Frontal cortex (tissue), 4 donors: ENCODE measurements at places on chromosomes 2 and 18. TPM values are rescaled to one million over a fixed set of nuclear protein-coding genes. Genes with fewer than 3 reads are reported as not detected.

DNA sequence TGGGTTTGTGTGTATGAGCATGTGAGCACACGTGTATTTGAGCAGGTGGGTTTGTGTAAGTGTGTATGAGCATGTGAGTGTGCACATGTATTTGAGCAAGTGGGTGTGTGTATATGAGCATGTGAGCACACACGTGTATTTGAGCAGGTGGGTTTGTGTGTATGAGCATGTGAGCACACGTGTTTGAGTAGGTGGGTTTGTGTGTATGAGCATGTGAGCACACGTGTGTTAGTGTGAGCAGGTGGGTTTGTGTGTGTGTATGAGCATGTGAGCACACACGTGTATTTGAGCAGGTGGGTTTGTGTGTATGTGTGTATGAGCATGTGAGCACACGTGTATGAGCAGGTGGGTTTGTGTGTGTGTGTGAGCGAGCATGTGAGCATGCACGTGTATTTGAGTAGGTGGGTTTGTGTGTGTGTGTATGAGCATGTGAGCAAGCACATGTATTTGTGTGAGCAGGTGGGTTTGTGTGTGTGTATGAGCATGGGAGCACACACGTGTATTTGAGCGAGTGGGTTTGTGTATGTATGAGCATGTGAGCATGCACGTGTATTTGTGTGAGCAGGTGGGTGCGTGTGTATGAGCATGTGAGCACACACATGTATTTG is 169.7 kb downstream of the TWIST2 start:
- no peak for DNase-seq

- no peak for DNase-seq
These were observed 93.5 kb downstream of the COX7A2L start for GRCh38 chr2:42267530-42267929.

The UGT1A4 gene
- not detected for total RNA-seq

DNA sequence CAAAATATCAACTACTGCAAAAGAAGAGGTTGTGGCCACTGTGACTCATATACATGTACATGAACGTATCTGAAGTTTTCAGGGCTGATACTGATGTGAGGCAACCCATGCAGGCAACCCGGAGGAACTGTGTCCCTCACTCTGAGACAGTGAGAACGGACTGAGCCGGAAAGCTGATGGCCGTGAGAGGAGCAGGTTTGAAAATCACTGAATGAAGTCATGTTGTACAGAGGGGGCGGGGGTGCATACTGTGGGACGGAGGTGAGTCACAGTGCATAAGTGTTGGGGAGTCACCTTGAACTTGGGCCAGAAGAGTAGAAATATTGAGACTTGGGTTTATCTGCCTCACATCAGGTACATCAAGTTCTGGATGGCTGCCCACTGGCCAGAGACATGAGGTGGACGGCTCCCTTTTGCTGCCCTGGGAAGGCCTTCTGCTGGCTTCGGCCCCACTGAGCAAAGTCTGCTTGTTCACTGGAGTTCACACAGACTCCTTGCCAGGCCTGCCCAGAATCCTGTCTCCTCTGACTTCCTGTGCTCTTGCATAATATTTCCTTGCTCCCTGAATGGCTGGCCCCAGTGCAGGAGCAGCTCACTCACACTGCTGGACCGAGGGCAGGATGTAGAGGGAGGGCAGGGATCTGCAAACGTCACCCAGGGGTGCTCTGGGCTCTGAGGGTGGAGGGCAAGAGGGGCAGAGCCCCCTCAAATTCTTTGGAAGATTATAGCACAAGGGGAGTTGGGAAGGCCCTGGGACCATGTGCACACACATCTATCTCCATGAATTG is 18.1 kb downstream of the EPAS1 start:
- no peak for DNase-seq

GRCh38 chr18:54964741-54965140 is 5.5 kb upstream of the CCDC68 start:
- DNase-seq, result no peak

- DNase-seq, result no peak
These were observed 152.7 kb upstream of the NT5C1B start for GRCh38 chr2:18741895-18742732.

The VSNL1 gene
- 24.5 TPM for total RNA-seq

- no peak for DNase-seq
These were observed 81.8 kb downstream of the HDAC4 start for GRCh38 chr2:239318790-239319661.

The TAF4B gene
- total RNA-seq, result 2.0 TPM

The FOXD4L1 gene
- 0.41 TPM for total RNA-seq

DNA sequence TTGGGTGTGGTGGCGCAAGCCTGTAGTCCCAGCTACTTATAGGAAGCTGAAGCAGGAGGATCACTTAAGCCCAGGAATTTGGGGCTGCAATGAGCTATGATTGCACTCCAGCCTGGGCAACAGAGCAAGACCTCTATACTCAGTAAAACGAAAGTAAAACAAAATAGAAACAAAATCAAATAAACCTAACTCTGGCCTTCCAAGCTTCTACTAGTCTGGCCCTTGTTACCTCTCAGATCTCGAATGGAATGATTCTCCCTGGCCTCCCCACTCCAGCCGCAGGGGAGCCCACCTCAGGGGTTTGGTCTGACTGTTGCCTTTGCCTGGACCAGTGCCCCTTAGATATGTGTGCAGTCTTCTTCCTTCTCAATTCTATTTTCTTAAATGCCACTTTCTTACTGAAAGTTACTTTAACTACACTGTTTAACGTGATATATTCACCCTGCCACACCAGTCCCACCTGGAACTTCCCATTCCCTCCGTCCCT is 160.0 kb upstream of the GCFC2 start:
- no peak for DNase-seq

GRCh38 chr18:60040971-60041370 is 141.2 kb downstream of the PMAIP1 start:
- no peak for DNase-seq

- no peak for DNase-seq
These were observed 55.5 kb downstream of the MTHFD2 start for GRCh38 chr2:74253971-74254310.

GRCh38 chr2:217798743-217799562 is 203.8 kb downstream of the TNS1 start:
- DNase-seq, result no peak

The OSBPL1A gene
- total RNA-seq, result 42.8 TPM

- DNase-seq, result no peak
These were observed 308.1 kb downstream of the ZEB2 start for GRCh38 chr2:144211826-144212225.

DNA sequence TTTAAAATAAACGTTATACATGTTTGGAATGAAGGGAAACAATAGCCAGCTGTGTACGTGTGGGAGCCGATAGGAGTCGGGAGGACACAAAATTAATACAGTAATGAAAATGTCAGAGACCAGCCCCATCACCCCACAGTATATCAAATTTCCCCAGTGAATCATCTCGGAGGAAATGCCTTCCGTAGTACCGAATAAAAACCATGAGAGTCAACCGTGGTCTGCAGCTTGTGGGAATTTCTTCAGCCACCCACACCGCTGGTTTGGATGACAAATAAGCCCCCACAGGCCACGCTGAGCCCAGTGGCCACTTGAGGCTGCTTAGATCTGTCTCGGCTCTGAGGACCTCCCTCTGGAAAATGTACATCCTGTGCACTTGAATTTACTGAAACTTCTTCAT is 133.7 kb downstream of the COL6A3 start:
- no peak for DNase-seq

GRCh38 chr18:23316988-23317387 is 136.1 kb upstream of the RIOK3 start:
- no peak for DNase-seq

GRCh38 chr2:30414961-30415360 is 32.1 kb upstream of the LCLAT1 start:
- DNase-seq, result no peak

DNA sequence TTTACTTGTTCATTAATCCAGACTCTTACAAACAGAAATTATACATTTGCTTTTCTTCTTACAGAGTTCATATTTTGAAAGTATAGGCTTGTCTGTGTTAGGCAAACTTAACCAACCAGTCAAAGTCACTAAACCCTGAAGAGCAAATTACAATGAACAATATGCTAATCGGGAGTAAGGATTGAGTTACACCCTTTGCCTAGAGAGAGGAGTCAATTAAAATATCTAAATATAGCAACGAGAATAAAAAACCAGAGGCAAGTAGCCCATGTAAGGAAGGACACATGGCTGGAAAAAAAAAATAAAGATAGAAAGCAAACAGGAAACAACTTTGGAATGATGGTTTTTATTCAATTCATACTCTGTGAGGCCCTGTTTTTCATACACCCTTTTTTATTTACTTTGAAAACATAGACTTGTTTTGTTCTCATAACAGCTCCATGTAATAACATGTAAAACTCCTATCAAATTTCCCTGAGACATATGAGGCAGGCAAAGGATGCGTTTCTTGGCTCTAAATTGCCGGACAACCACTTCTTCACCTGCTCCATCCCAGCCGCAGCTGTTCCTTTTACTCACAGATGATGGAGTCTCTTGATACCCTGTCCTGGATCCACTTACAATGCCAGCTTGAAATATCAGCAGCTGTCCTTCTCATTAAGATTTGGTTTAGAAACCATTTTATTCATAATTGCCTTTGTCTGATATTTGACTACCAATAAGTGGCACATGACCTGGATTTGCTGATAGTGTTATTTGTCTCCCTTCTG is 767.7 kb upstream of the GCFC2 start:
- DNase-seq, result no peak

The CIB4 gene
- total RNA-seq, result not detected

The C1GALT1C1L gene
- under 0.01 TPM for total RNA-seq

DNA sequence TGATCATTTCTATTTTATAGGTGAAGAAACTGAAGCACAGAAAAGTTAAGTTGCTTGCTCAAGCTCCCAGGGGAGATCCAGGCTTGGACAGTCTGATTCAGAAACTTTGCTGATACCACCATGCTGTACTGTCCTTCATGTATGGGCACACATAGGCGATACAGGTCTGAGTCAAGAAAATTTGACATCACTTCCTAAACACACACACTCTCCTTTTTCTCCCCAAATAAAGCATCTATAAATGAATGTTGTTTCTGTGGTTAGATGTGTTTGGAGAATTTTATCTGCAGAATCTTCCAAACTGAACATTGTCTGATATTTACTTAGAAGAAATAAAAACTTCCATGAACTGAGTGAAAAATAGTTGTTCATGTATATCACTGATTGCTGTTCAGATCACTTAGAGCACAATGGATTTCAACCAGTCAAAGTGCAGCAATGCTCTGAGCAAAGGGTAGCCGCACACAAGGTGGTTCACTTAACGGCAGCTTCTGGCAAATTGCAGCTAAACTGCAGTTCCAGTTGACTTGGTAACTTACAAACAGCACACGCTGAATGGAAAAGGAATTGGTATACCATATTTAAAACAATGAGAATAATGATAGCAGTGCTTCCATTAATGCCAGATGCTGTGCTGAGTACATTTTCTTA is 10.0 kb upstream of the AGFG1 start:
- no peak for DNase-seq

- no peak for DNase-seq
These were observed 519.6 kb upstream of the LINC00305 start for GRCh38 chr18:64668461-64668962.

DNA sequence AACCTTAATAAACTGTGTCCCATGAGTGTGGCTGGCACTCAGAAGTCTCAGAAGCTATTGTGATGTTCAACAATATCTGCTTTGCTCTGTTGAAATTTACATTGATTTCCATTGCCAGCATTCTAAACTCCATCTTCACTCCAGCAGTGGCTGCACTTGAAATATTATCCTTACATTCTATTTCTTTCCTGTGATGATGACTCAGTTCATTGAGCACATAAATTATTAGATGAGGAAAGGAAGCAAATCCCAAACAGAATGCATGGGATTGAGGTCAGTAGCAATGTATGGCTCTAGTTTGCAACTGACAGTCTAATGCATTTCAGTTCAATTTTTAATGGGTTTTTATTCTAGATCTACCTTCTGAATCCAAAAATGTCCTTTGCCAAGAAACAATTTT is 92.4 kb upstream of the TTN start:
- no peak for DNase-seq

The RUFY4 gene
- not detected for total RNA-seq

The XPO1 gene
- total RNA-seq, result 871 TPM

DNA sequence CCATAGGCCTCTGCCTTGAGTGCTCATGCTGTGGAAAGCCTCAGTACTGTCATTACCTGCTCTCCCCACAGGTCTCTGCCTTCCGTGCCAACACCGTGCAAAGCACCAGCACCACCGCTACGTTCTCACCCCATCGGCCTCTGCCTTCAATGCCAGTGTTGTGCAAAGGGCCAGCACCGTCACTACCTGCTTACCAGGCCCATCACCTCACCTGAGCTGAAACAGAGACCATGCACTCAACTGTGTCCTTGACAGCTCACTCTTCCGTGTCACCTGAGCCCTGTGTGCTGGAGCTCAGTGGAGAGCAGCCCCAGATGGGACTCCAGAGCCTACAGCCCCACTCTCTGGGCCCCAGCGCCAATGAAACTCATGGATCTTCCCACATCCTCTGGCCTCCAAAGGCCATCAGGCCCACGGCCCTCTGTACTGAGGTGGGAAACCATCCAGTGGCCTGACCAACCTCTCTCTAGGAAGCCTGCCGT is 62.7 kb downstream of the ZNF516 start:
- DNase-seq, result no peak

The FNDC4 gene
- 45.7 TPM for total RNA-seq

- DNase-seq, result no peak
These were observed 163.8 kb downstream of the WDPCP start for GRCh38 chr2:63424329-63425078.

DNA sequence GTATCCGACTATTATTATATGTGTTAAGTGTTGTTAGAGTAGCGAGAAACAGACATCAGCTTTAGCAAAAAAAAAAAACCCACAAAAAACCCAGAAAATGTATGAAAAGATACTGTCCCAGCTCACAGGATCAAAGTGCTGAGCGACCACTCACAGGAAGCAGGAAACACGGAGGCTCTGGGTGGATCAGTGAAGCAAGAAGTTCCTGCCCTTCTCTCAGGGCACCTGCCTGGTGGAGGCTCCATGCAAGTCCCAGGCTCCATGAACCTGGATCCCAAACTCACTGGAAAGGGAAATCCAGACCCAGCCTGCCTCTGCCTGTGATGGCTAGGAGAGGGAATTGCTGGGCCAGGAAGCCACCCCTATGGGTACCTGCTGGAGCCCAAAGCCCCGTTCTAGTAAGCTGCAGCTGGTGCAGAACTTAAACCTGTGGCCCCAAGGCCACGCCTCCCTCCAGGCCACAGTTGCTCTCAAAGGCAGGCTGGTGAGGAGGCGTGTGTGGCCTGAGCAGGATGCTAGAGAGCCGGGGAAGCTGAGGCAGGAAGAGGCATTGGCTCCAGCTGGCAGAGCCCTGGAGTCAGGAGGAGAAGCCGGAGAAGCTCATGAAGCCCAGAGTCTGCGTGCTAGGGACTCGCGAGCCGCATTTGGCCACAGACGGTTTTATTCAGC is 63.5 kb upstream of the TAF1B start:
- no peak for DNase-seq

- no peak for DNase-seq
These were observed 55.0 kb downstream of the APOB start for GRCh38 chr2:20988905-20989304.
